ENCODE measurements at places on chromosomes 7 and 10.

- no peak for DNase-seq
These were observed 86.9 kb upstream of the GNA12 start for GRCh38 chr7:2931034-2931415.

DNA sequence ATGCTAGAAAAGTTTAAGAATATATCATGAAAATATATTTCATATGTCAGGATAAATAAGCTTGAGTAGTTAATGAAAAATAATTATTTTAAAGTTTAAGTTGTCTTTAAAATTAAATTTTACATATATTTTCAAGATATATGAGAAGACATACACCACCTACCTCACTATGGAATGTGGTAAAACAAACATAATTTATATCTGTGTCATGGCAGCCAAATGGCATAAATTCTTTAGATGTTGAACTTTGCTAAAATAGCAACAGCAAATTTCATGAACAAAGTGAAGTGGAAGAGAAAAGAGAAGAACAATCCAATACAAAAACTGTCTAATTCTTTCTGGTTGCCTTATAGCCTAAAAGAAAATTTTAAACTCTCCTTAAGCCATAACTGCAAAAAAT lies 39.6 kb upstream of the SLC16A12 start:
- no peak for DNase-seq

DNA sequence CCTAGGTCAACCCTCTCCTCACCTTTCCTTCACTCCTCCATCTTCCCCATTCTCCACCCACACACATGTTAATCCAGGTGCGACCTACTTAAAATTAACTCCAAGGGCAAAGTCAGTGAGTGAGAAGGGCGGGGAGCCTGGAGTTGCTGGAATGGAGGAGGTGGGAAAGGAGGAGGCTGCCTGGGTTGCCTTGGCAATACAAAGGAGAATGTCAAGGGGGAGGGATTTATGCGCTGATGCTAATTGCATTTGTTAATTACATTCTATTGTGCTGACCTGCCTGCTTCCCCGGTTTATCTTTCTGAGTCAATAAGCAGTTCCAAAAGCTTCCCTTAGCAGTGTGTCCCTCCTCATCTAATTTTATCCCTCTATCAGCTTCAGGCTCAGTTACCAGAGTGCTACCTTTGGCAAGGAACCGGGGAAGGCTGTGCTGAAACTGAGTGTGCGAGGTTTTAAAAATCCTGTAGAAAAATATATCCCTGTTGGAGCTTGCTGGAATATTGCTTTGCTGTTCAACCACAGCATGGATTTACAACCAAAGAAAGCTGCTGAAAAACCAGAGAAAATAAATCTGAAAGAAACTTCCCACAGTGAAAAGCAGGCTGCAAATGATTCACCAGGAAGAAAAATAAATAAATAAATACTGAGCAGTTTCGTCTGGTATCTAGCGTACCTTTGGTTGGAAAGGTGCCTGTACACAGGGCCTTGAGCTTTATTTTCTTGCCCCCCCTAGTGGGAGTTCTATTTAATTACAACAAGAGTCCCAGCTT lies 113.2 kb upstream of the DGKB start:
- DNase-seq, result no peak

- no peak for DNase-seq
These were observed 138.1 kb downstream of the VTI1A start for GRCh38 chr10:112585126-112585525.

DNA sequence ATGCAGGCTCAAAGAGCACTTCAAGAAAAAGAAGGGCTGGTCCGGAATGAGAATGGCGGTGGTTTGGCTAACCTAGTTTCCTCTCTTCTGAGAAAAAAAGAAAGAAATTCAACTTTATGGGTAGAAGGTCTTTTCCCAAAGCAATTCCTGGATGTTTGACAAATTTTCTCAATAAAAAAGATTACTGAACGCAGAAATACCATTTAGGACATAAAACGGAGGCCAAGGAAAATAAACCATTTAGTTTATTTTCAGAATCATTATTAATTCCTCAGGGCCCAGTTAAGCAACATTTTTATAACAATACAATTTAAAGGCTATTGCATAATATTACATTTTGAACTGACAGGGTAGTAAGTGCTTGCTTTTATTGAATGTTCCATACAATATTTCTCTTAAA lies 284.6 kb upstream of the ANKRD30A start:
- no peak for DNase-seq

GRCh38 chr7:14974688-14975087 lies 72.1 kb upstream of the DGKB start:
- DNase-seq, result no peak

- DNase-seq, result no peak
These were observed 62.7 kb downstream of the ENTPD1 start for GRCh38 chr10:95818668-95819067.

GRCh38 chr7:116142850-116143249 lies 67.5 kb upstream of the TES start:
- no peak for DNase-seq

- DNase-seq, result no peak
These were observed 24.7 kb upstream of the MACC1 start for GRCh38 chr7:20241911-20242261.

DNA sequence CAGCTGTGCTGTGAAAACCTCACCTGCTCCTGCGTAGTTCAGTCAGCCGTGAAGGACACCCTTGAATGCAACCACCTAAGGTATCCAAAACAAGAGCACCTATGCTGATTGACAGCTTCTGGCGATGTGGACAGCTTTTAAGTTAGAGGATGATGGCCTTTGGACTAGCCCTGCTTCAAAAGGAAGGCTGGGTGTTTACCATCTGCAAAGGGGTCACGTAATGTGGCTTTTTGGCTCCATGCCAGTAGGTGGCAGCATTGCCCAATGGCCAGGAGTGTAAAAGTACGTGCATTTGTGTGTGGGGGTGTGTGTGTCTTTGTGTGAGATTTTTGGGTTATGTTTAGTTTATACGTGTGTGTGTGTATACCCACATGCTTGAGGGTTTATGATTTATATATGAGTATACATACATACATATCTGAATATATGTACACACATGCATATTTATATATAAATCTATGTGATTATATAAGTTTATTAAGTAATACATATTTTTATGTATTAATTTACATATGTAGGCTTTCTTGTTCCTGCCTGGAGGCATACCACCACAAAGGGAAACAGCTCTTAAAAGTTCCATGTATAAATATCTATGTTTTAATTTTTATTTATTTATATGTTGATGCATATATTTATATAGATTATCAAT lies 236.3 kb upstream of the ANKRD30A start:
- DNase-seq, result no peak

- DNase-seq, result no peak
These were observed 142.5 kb downstream of the ACTR3B start for GRCh38 chr7:152902054-152902453.

DNA sequence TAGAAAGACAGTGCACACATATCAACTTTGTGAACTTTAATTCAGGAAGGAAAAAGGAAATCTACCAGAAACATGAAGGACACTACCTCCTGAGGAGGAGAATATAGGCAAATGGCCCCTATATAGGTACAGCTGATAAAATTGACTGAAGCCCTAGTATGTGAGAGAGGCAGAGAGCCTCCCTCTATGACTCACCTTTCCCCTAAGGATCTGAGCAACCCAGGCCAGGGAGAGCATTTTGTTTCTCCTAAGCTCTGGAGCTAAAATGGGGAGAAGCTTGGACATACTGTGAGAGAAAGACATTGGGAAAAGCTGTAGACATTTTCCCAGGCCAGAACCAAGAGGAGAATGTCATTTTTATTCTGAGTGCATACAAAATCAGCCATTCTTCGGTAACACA lies 303.5 kb downstream of the AHR start:
- no peak for DNase-seq

DNA sequence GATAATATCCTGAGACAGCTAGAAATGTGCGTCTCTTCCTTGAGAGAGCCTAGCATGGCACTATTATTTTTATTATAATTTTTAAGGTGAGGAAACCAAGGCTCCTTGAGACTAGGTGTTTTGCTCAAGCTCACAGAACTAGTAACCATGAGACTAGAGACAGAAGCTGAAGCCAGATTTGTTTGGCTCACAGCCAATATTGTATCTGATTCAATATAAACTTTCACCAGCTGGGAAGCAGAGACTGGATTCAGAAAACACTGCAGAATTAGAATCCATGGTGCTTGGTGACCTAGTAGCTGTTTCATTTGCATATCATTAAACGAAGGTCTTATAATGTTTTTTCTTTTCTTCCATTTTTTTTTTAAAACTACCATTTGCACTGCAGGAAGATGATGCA lies 64.4 kb downstream of the DNAJB9 start:
- no peak for DNase-seq

GRCh38 chr10:36801660-36802059 lies 323.7 kb upstream of the ANKRD30A start:
- DNase-seq, result no peak

GRCh38 chr10:3892440-3893425 lies 107.7 kb upstream of the KLF6 start:
- DNase-seq, result no peak

GRCh38 chr7:99054781-99055180 lies 89.1 kb downstream of the SMURF1 start:
- DNase-seq, result no peak

GRCh38 chr7:130269318-130269694 lies 2.6 kb downstream of the CPA2 start:
- DNase-seq, result no peak

All from activated CD4-positive, alpha-beta T cell treated with anti-CD3 and anti-CD28 coated beads, Interleukin-2, amount 50 U/mL, for 24 hours (primary cell).